ENCODE measurements at places on chromosomes 12 and 14. TPM values are rescaled to one million over a fixed set of nuclear protein-coding genes. Genes with fewer than 3 reads are reported as not detected.

TAS2R9 gene
- polyA plus RNA-seq: not detected

A2ML1 gene
- 477 TPM for polyA plus RNA-seq

NTF3 gene
- polyA plus RNA-seq: 2.3 TPM

ESRRB gene
- polyA plus RNA-seq: 0.06 TPM

PTHLH gene
- 6.8 TPM for polyA plus RNA-seq

LMNTD1 gene
- polyA plus RNA-seq: not detected

RD3L gene
- polyA plus RNA-seq: not detected

MDGA2 gene
- not detected for polyA plus RNA-seq

PRKD1 gene
- polyA plus RNA-seq: 1.1 TPM

NGB gene
- 0.04 TPM for polyA plus RNA-seq

DHRS2 gene
- polyA plus RNA-seq: 0.14 TPM

ST8SIA1 gene
- polyA plus RNA-seq: 1.1 TPM

FAM181A gene
- not detected for polyA plus RNA-seq

SMCO2 gene
- 0.66 TPM for polyA plus RNA-seq

SIVA1 gene
- 159 TPM for polyA plus RNA-seq

KIF5A gene
- 0.12 TPM for polyA plus RNA-seq

PELI2 gene
- polyA plus RNA-seq: 1.4 TPM

RTN1 gene
- 0.58 TPM for polyA plus RNA-seq

DACT1 gene
- 0.65 TPM for polyA plus RNA-seq

ARHGEF25 gene
- 18.4 TPM for polyA plus RNA-seq

IQSEC3 gene
- polyA plus RNA-seq: 0.13 TPM

ADAM20 gene
- polyA plus RNA-seq: 0.06 TPM

RNASE4 gene
- polyA plus RNA-seq: 18.6 TPM

LRRC10 gene
- polyA plus RNA-seq: not detected

CDKN1B gene
- 17.5 TPM for polyA plus RNA-seq

LUM gene
- polyA plus RNA-seq: 2.7 TPM

KCNC2 gene
- polyA plus RNA-seq: 0.04 TPM

TBC1D30 gene
- 0.66 TPM for polyA plus RNA-seq

KRT6A gene
- 7,628 TPM for polyA plus RNA-seq

SMOC1 gene
- 0.16 TPM for polyA plus RNA-seq

ANO4 gene
- not detected for polyA plus RNA-seq

OTUB2 gene
- 2.3 TPM for polyA plus RNA-seq

FAM161B gene
- polyA plus RNA-seq: 1.9 TPM

KERA gene
- polyA plus RNA-seq: not detected

CLEC4A gene
- polyA plus RNA-seq: 1.3 TPM

SLC41A2 gene
- 0.47 TPM for polyA plus RNA-seq

TROAP gene
- polyA plus RNA-seq: 23.6 TPM

ACSM4 gene
- polyA plus RNA-seq: not detected

IFI27 gene
- polyA plus RNA-seq: 155 TPM

SYT1 gene
- polyA plus RNA-seq: 0.04 TPM

LRRC9 gene
- polyA plus RNA-seq: not detected

DBX2 gene
- polyA plus RNA-seq: not detected

OR4K2 gene
- not detected for polyA plus RNA-seq

IGFBP6 gene
- 40.8 TPM for polyA plus RNA-seq

TAS2R7 gene
- not detected for polyA plus RNA-seq

SLC10A1 gene
- not detected for polyA plus RNA-seq

MYBPC1 gene
- polyA plus RNA-seq: not detected

KRT82 gene
- not detected for polyA plus RNA-seq

TC2N gene
- polyA plus RNA-seq: 14.9 TPM

MYO1H gene
- polyA plus RNA-seq: 0.62 TPM

ADAMTS20 gene
- polyA plus RNA-seq: not detected

FAM186B gene
- polyA plus RNA-seq: 0.09 TPM

PIK3C2G gene
- 1.8 TPM for polyA plus RNA-seq

PSMB11 gene
- not detected for polyA plus RNA-seq

RFX4 gene
- polyA plus RNA-seq: not detected

CCDC198 gene
- polyA plus RNA-seq: not detected

LRTM2 gene
- not detected for polyA plus RNA-seq

SSTR1 gene
- 0.06 TPM for polyA plus RNA-seq

MMP17 gene
- 1.8 TPM for polyA plus RNA-seq

Measured in esophagus (tissue), 2 donors.